ENCODE measurements at places on chromosomes 7 and 10.

DNA sequence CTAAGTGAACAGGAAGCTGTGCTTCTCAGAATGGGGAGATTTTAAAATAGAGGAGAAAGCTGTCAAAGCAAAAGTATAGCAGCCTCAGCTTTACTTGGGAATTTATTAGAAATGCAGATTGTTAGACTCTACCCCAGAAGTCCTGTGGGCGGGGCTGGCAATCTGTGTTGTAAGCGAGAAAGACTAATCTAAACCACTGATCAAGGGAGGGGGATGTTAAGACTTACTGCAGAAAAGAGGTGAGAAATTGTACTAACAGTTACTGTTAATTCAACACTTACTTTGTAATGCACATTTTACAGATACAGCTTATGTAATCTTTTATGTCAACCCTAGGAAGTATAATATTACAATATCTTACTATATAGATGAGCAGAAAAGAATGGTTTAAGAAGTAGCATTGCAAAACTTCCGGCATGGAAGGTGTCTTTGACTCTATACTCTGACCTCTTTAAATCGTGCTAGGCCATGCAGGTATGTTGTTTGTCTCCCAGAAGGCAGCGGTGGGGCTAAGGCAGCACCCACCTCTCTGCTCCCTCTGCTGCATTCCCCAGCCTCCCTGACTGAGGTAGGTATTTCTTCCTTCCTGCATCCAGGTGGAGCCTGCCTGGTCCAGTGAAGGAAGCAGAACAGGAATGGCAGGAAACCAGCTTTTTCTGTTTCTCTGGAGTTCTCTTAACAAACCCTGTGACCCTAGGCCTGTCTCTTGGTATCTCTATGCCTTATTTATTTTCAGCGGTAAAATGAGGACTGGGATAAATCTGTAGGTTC, 462.2 kb downstream of the AUTS2 start:
- no peak for DNase-seq

- DNase-seq = no peak
Observed at GRCh38 chr10:84783909-84784308, 455.5 kb downstream of the CCSER2 start.

DNA sequence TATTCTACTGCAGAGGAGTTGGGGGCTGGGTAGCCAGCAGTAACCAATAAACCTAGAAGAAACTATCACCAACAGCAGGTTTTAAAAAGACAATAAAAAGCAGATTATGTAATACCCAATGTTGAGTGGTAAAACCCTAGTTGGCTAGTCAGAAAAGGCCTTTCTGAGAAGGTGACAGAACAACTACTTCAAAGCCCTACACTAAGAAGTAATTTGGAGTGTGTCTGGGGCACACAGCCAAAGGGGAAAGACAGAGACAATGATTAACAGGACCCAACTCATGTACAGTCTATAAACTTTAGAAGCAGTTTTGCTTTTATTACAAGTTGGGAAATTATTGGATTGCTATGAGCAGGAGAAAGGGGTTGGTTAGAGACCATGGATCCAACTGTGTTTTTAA, 77.2 kb upstream of the TMEM106B start:
- DNase-seq = no peak

DNA sequence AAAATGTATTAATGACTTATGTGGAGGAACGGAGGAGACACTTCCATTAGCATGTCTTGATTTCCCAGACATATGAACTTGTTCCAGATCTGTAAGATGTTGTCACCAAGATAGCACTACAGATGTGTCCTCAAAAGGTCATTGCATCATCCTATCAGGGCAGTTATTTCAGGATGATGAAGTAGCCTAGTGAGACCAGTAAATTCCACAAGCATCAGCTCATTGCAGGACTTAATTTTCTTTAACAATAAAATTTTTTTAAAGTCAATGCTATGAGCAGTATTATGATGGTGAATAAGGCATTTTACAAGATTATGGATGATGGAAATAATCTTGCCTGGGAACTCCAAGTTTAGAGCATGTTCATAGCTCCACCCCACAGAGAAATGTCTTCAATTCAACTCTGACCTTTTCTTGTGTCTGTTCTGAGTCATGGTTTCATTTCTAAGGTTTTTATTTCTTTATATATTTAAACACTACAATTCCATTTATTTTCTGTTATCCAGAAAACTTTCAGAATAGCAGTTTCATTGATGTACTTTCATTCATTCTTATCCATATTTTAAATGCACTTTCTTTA, 1203.3 kb upstream of the CELF2 start:
- no peak for DNase-seq

GRCh38 chr10:78476156-78476555, 442.5 kb downstream of the RPS24 start:
- DNase-seq = no peak

DNA sequence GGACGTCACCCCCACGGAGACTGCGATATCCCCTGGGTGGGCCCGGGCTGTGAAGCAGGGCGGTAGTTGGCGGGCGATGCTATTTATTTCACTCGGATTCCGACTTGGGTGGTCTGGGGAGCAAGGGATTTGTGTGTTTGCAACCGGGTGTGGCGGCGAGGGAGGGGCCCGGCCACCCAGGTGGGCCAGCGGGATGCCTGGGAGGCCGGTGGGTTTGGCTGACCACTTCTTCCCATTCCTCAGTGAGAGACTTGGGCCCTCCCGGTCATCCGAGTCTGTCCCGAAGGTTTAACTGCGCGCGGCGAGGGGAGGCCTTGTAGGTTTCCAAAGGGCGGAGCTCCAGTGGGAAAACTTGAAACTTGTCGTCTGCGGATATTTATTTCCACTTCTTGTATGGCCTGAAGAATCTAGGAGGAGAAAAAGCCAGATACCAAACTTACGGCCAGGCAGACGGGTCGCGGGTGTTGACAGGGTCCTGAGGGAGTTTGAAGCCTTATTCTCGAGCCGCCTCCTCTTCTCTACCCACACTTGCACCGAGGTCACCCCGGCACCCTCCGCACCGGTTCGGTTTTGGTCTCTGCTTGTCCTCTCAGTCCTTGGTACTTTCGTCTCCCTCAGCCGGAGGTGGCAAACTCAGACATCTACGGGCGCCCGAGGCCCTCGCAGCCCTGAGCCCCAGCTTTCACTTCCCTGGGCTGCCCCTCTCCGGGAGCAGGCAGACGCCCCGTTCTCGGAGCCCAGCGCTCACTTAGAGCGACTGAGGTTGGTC, 17.9 kb downstream of the ZNF316 start:
- DNase-seq = no peak

DNA sequence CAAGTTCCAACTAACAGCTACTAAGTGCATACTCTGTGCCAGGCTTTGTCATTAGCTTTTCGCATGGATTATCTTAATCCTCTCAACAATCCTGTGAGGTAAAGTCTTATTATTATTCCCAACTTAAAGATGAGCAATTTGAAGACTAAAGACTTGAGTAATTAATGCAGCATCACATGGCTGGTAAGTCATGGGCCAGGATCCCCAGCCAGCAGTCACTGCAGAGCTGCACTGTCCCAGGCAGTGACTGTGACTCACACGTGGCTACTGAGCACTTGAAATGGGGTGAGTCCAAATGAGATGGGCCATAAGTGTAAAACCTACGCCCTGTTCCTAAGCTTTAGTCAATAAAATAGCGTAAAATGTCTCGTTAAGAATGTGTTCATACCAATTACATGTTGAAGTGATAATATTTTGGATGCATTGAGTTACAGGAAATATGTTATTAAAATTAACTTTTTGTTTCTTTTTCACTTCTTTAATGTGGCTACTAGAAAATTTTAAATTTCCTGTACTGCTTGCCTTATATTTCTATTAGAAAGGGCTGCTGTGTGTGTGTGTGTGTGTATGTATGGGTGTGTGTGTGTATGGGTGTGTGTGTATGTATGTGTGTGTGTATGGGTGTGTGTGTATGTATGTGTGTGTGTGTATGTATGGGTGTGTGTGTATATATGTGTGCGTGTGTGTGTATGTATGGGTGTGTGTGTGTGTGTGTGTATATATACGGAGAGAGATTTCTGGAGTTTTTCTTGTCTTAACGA, 756.3 kb downstream of the AUTS2 start:
- DNase-seq = no peak

DNA sequence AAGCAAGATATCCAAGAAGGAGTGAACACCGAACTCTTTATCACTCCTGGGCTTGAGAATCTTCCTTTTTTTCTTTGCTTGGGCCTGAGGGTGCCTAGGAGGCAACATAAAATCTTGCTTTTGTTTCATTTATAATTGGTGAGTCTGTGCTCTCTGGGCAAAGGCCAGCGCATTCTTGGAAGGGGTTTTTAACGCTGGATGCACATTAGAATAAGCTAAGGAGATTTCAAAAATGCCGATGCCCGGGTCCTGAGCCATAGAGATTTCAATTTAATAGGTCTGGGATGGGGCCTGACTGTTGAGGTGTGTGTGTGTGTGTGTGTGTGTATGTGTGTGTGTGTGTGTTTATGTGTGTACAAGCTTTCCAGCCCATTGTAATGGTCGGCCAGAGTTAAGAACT, 62.0 kb upstream of the SORCS3 start:
- DNase-seq = no peak

GRCh38 chr10:63832686-63833085, 311.5 kb downstream of the REEP3 start:
- DNase-seq = no peak

DNA sequence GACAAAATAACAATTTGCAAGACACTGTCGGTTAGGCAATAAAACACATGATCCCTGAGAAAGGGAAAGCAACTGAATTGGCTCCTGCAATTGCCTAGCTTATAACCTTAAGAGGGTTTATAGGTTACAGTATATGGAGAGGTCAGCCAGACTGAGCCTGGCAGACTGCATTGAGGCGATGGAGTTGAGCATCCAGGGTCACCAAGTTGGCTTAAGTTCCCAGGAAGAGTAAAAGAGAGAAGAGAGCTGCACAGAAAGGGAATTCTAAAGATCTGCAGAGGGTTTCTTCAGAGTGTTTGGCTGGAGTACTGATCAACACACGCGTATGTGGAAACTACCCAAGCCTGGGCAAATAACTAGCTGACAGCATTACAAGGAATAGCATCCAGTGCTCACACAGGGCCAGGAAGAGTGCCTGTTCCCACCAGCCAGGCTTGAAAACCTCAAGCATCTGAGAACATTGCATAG, 11.2 kb downstream of the ANKMY2 start:
- DNase-seq = no peak

- no peak for DNase-seq
Observed at GRCh38 chr7:51590746-51591145, 274.1 kb upstream of the COBL start.

DNA sequence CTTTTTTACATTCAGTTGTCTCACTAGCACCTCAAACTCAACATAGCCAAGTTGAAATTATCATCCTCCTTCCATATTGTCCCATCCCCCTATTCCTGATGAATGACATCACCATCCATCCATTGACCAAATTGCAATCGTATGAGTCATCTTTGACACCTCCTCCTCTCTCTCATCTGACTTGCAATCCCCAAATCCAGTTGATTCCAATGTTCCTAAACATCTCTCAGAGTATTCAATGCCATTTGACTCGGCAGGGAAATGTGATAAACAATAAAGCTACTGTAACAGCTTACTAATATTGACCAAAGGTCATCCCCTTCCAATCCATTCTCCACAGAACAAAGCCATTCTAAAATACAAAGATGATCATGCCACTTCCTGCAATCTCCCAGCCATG, 1047.8 kb downstream of the NRG3 start:
- no peak for DNase-seq

DNA sequence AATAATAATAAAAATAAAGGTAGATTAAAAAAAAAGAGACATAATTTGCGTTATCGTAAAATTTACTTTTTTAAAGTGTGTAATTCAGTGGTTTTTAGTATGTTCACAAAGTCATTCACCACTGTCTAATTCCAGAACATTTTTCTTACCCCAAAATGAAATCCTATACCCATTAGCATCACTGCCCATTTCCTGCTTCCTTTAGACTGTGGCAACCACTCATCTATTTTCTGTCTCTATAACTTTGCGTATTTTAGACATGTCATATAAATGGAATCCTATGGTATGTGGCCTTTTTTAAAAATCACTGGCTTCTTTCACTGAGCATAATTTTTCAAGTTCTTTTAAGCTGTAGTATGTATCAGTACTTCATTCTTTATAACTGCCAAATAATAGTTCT, 53.6 kb downstream of the KAT6B start:
- DNase-seq = no peak

DNA sequence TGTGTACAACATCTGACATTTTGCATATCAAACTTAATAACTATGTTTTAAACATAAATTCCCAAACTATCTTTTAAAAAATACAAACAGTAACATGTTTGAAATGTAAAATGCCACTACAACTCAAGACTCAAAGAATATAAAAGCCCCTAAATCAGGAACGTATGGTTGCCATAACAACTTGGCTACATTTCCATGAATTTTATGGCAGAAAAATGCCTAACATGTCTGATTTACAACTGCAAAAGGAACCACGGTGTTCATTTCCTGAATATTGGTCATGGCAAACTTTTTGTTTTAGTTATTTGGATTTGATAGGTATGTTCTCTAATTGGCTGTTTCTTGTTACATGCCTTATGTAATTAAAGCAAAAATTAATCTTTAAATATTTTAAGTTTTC, 2.0 kb downstream of the SOSTDC1 start:
- DNase-seq = no peak

DNA sequence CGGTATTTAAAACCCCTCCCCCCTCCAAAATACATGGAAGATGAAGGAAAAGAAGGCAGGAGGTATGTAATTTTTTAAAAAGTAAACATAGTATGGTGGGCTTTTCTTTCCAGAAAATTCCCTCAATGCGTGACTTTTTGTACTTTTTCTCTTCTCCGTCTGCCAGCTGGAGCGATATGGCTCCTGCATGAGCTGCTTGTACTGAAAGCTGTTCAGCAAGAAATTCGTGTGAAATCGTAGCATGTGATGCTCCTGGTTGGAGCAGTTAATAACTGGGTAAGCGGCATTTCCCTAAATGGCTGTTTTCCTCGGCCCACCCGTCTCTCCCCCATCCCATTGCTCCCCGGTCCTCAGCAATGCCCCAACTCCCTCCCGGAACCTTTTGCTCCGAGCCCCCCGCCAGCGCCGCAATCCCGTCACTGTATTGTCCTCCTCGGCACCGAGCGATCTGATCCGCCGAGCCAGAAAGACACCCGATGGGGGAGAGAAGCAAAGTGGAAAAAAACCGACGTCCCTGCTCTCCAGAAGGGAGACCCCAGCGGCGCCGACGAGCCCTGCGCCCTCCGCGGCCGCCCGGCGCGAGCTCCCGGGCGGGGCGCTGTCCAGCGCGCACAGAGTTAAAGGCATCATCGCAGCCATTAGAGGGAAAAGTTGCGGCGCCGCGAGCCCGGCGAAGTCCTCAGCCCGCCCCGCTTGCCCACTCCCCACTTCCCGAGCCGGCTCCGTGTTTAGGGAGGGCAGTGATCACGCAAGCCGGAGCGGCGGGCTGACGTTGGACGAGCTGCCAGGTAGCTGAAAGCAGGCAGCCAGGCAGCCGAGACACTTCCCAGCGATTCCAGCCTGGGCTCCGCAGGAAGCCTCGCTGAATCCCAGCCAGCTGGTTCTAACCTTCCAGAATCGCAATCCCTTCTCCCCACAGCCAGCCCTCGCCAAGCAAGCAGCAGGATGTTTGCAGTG, at the start of gene VSTM2A:
Gene VSTM2A, plus strand, starts transcription at position 707 of the 957 bp plus-strand sequence. CDS start 356 bp downstream, outside the sequence.
- DNase-seq = no peak

GRCh38 chr7:151339651-151340382, 1.8 kb upstream of the NUB1 start:
- DNase-seq = no peak

- DNase-seq = peak; percentile 58
Observed at GRCh38 chr7:142797391-142798377, 26.9 kb downstream of the PRSS2 start.

GRCh38 chr7:111356941-111357340, 205.4 kb downstream of the IMMP2L start:
- no peak for DNase-seq

All from stimulated activated naive CD8-positive, alpha-beta T cell treated with anti-CD3 and anti-CD28 coated beads, Interleukin-15, Interleukin-2, amounts not matched to agents 100 U/mL and 50 U/mL, for 24 hours (primary cell).